Fibroblast of skin of back (primary cell): ENCODE measurements at places on chromosomes 4 and X.

DNA sequence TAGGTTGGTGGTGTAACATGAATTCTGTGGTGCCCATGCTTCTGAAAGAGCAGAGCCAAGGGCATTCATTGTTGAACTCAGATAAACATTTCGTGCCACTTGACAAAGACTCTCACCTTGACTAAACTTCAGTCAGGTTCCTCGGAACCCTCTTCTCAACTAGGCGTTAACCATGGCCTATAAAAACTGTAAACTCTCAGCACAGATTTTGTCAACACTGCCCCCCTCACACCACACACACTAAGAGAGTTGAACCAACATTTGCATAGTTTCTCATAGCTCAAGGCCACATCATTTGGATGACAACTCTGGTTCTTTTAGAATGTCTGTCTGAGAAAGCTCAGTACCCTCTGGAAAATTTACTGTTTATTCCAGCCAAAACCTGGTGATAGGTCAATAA is 28.1 kb downstream of the CASP6 start:
- DNase-seq: no peak

DNA sequence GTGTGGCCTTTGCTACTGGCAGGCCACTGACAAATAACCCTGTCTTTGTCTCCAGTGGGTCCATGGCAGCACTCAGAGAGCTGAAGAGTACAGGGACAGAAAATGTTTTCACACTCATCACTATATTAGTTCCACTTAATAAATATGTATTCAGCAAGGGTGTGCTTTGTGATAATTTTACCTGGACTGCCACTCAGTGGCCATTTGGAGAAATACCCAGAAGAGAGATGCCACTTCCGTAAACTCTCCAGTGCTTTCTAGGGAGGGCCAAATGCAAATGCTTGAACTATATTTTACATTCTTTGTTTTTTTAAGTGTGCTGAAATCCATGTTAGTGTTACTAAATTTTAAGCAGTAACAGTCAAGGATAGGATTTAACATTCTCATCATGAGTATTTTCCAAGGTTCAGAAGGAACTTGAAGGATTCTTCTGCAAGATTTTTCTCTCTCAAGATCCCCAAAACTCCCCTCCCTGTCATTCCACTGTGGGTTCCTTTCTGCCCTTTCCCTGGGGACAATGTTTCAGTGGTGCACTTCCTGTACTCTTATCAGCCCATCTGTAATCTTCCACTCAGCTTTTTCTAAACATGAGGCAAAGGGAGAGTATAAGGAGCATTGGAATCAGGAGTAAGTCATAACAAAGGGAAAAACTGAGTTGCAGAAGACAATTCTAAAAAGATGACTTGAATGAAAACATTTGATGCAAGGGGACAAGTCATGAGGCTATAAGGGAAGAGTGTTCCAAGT is 46.0 kb downstream of the TFDP3 start:
- DNase-seq: peak; percentile 18

- DNase-seq: no peak
These were observed 30.5 kb upstream of the PRKX start for GRCh38 chrX:3743801-3744439.

GRCh38 chr4:121846662-121847061 is 23.0 kb upstream of the CCNA2 start:
- no peak for DNase-seq

- no peak for DNase-seq
These were observed 2.0 kb downstream of the ANXA3 start for GRCh38 chr4:78553529-78554060.

DNA sequence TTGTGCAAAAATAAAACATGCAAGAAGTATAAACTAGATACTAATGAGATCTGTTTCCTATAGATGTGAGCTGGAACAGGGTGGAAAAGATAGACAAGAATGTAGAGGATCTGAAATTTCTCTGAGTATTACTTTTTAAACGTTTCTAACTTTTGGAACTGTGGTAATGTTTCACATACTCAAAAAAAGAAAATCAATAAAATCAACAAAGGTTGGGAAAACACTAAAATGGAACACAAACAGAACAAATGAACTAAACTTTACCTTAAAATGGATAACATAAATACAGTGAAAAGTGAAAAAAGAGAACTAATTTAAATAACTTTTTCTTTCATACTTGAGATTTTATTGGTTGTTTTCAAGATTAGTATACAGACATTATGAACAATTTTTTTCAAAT is 32.0 kb upstream of the MBNL3 start:
- DNase-seq: no peak

- no peak for DNase-seq
These were observed 155.0 kb downstream of the AMMECR1 start for GRCh38 chrX:110162867-110163266.

GRCh38 chr4:82371497-82371896 is 2.3 kb downstream of the HNRNPD start:
- no peak for DNase-seq

- peak; percentile 29 for DNase-seq
These were observed 81.4 kb downstream of the FBXW7 start for GRCh38 chr4:152454398-152455011.

DNA sequence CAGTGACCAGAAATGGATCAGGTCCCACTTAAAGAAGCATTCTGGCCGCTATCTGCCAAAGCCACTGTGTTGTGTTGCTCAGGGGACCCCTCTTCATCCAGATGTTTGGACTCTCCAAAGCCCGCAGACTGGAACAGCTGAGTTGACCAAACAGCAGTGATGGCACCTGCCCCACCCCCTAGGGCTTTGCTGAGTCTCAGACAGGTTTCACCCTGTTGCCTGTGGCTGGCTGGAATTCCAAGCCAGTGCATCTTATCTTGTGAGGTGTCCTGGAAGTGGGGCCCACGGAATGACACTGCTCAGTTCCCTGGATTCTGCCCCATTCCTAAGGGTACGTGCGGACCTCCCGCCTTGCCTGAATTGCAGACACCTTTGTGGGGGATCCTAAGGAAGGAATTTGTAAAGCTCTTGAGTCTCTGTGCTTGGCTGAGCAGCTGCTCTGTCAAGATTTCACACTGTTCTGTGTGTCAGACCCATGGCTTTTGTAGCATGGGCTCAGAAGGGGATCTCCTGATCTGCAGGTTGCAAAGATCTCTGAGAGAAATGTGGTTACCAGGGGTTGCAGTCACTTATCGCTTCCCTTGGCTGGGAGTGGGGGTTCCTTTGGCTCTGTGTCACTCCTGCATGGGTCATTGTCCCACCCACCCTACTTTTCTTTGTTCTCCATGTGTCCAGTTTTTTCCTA is 1707.9 kb upstream of the PCDH10 start:
- no peak for DNase-seq

GRCh38 chr4:68372588-68372987 is 22.7 kb upstream of the YTHDC1 start:
- DNase-seq: no peak

DNA sequence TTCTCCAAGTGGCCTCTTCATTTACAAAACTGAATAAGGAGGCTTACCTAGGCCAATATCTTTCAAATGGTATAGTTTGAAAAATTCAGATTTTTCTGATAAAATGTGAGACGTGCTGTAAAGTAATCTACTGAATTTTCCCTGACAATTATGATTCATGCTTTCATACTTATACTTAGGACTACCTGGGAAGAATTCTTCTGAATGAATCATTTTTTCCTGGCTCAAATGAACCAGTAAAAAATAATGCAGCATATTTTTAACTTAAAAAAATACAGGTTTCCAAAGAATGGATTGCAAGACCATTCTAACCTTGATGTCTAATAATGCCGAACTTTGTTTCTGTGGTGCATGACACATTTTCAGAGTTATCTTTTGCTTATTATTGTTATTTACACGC is 375.4 kb downstream of the ZNF674 start:
- DNase-seq: no peak

DNA sequence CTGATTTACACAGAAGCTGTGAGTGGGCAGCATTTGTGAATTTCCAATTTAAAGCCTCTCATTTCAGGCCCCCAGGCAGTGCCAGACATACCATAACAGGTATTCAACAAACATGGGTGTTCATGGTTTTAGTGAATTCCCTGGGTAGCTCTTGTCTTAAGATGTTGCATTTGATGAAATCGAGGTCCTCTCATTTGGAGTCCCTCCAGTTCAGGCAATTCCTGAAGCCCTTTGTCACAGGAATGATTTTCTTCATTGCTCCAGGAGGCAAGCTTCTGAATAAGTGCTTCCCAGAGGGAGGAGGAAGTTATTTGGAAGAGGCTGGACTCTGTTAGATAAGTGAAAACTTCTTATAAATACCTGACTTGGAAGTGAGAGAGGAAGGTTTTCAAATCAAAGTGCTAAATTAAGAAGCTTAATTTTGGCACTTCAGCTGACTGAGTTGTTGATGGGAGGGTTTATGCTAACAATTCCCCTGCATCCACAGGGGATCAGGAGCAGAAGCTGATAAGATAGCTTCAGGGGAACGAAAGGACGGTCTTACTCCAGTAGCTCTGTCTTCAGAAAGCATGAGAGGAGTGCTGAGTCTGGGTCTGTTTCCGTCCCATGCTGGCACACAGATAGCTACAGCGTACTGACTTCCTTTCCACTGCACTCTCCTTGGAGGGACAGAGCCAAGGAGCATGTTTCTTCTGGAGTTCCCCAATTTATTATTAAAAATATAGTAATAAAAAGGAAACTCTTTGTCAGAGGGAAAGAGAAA is 543.1 kb downstream of the GBA3 start:
- no peak for DNase-seq

DNA sequence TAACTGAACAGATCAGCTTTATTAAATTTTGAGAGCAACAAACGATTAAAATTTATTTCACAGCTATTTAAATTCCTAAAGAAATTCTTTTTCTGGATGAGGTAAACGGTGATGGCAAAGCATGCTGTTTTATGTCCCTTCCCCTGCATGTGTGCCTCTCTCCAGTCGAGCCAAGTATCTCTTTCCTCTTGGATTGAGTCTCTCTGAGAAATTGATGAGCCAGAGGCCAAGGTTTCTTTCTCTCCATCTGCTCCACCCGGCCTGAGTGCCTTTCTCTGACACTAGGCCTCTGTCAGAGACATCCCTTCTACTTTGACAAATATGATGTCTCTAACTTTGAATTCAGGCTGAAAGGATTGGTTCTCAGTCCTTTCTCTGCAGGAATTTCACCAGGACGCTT is 42.6 kb upstream of the PARM1 start:
- no peak for DNase-seq

GRCh38 chr4:166827167-166827566 is 407.1 kb downstream of the SPOCK3 start:
- no peak for DNase-seq

- DNase-seq: peak; percentile 96
These were observed 227.8 kb downstream of the KDR start for GRCh38 chr4:54897590-54897989.

DNA sequence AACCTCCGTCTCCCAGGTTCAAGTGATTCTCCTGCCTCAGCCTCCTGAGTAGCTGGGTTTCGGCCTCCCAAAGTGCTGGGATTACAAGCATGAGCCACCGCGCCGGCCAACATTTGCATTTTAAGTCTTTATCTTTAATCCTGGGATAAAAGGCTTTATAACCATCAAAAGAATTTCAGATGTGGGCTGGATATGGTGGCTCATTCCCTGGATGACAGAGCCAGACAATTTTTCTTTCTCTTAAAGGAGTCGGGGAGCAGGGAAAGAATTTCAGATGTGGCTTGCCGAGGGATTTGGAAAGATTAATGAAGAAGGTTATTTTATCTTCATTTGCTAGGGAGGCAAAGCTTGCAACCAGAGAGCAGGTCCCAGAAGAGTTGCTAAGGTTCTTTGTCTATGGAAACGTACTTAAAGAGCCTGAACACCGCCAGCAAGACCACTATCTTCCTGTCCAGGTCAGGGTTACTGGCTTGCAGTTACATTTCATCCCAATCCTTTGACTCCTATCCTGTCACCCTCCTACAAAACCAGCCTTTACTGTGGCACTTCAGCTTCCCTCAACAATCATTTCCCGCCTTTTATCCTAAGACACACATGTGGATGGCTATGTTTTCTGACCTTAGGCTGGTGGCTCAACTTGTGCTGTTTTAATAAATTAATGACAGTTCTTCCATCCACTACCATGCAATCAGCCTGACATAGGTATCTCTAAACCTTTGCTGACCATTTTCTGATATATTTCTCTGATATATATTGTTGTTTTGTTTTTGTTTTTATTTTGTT is 3.9 kb upstream of the KLHL8 start:
- no peak for DNase-seq

GRCh38 chr4:182881914-182882313 is 35.3 kb downstream of the DCTD start:
- DNase-seq: no peak

GRCh38 chr4:15955670-15956069 is 7.3 kb downstream of the FGFBP2 start:
- peak; percentile 16 for DNase-seq

- DNase-seq: peak; percentile 87
These were observed 223.1 kb downstream of the KDR start for GRCh38 chr4:54902271-54902670.
